Activated naive CD8-positive, alpha-beta T cell treated with anti-CD3 and anti-CD28 coated beads, Interleukin-2, amount 50 U/mL, for 16 hours (primary cell): ENCODE measurements at places on chromosomes 7 and 10.

GRCh38 chr10:21733710-21734109 lies 199.7 kb downstream of the MLLT10 start:
- DNase-seq: no peak

GRCh38 chr7:94436018-94436604 lies 41.4 kb downstream of the COL1A2 start:
- DNase-seq: peak; percentile 18

GRCh38 chr7:117863618-117864017 lies 9.6 kb downstream of the CTTNBP2 start:
- DNase-seq: no peak

DNA sequence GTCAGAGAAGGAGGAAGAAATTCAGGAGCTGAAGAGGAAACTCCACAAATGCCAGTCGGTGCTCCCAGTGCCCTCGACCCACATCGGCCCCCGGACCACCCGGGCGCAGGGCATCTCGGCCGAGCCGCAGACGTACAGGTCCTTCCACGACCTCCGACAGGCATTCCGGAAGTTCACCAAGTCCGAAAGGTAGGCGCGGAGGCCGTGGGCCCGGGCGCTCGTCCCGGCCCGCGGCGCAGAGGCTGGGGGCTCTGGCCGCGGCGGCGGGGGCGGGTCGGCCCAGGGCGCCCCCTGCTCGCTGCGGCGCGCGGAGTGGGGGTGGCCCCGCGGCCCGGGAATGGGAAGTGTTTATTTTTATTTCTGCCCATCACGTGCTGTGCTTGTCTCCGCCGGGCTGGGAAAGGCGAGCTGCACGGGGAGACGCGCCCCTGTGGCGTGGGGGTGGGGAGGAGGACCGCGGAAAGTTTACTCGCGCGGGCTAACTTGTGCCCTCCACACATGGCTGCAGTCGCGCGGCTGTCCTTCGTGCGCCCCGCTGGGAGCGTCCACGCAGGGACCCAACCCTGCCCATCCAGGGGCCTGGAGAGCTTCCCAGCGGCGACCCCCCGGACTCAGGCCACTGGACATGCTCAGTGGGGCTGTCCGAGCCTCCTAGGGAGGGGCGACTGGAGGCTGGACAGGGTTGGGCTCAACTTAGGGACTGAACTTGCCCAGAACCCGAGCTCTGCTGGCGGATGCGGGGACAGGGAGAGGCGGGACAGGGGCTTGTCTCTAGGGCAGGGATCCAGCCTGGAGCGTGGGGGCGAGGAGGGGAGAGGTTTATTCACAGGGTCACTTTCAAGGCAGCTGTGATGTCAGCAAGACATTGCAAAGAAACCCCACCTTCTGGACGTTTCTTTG lies 82.6 kb upstream of the PRKG1 start:
- DNase-seq: no peak

DNA sequence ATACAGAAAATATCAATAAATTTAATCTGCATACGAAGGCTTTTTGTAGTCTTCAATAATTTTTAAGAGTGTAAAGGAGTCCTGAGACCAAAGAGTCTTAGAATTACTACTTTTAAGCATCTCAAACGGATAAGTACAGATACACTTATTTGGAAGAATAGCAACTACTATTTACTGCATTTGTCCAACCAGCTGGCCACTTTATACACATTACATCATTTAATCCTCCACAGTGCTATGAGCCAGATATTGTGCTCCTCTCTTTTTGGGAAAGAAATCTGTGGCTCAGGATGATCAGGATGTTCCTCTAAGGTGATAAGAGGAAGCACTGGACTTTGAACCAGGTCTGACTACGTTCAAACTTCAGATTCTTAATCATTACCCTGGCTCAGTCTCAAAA lies 588.6 kb upstream of the LRRTM3 start:
- no peak for DNase-seq

- no peak for DNase-seq
These were observed 31.6 kb upstream of the ZNF488 start for GRCh38 chr10:47415520-47416304.

GRCh38 chr7:22307816-22308215 lies 49.1 kb downstream of the RAPGEF5 start:
- no peak for DNase-seq

DNA sequence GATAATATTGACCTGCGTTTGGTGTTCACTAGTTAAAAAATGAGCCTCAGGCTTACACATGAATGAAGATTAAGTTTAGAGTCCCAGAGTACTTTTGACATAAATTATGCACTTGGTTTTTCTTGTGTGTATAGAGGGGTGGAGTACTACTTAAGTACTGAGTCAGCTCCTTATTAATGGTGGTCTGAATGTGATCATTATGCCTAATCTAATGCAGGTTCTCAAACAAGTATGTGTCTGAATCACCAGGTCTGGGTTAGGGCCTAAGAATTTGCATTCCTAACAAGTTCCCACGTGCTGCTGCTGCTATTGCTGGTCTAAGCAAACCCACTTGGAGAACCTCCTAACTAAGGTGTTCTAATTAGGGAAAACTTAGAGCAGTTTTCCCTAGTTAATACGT lies 30.7 kb upstream of the STOX1 start:
- no peak for DNase-seq

DNA sequence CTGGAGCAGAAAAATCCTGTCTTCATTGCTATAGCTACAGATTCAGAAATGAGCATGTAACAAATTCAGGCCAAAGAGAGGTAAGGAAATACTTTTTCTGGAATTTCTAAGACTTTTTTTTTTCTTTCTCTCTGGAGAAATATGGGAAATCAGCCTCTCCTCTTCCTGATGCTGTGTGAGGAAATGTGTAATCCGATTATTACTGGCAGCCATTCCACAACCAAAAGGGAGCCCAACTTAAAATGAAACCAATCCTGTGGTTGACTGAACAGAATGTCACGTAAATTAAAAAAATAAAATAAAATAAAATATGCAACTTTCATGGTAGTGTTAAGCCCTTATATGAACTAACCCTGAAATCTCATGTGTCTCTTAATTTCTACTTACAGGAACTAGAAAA lies 10.7 kb upstream of the POT1 start:
- DNase-seq: no peak

DNA sequence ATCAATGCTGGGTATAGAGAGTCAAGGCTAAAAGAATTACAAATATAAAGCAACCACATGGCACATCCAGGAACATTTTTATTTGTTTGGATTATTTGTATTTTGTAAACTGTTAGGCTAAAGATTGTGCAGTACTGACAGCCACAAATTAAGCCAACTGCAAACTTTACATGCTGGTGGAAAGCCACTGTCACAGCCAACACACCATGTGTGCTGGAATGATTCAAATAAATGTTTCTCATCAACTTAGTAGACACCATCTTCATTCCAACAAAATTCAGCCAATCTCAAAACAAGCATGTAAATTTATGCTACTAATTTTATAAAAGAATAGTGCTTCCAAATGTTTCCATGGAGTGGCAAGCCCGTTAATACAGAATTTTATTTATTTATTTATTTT lies 211.8 kb downstream of the ELMO1 start:
- DNase-seq: no peak

DNA sequence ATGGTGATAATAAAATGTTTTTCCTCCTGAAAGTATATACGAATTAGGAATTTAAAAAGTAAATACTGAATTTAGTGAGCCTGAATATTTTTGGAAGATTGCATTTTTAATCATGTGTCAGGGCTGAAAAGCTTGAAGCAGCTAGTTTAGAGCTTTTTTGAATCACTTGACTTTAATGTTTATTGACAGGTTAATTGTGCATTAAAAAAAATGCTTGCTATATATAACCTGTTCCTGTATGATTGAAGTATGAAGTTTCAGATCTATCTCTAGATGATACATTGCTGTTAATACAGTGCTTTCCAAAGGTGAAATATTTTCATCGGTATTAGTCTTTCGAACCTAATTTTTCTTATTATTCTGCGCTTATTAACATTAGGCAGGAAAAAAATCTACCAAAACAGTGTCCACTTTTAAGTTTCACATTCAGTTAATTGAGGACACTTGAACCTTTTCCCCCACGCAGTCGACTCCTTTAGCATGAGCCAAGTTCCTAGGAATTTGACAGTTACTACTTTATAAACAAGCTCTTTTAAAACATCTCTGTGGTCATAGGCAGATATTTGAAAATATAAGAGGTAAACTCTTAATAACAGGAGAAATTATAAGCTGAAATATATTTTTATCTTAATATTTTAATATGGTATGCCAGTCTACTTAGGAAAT lies 187.1 kb downstream of the MLLT10 start:
- DNase-seq: no peak

- DNase-seq: no peak
These were observed 156.3 kb upstream of the COBL start for GRCh38 chr7:51472873-51473272.

- no peak for DNase-seq
These were observed 146.2 kb upstream of the NFE2L3 start for GRCh38 chr7:26005683-26006410.

GRCh38 chr7:132901241-132901640 lies 180.6 kb downstream of the CHCHD3 start:
- no peak for DNase-seq

DNA sequence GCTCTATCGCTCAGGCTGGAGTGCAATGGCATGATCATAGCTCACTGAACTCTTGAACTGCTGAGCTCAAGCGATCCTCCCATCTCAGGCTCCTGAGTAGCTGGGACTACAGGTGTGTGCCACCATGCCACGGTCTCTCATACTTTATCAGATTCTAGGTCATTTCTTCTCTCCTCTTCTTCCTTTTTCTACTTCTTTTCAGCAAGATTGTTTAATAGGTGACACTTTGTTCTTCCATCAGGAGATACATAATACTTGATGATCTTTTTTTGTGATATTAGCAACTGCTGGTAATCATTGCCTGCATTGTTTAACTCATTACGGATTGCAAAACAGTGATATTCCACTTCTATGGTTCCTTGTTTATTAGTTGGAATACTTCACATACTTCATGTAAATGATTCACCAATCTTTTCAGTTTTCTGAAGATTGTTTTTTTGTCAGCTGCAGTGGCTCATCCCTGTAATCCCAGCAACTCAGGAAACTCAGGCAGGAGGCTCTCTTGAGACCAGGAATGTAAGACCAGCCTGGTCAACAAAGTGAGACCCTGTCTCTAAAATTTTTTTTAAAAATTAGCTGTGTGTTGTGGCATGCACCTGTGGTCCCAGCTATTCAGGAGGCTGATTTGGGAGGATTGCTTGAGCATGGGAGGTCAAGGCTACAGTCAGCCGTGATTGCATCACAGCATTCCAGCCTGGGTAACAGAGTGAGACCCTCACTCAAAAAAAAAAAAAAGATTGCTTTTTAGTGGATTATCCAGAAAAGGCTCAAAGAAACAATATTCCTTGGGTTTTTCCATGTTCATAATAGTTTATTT lies 36.2 kb upstream of the CHST3 start:
- no peak for DNase-seq

GRCh38 chr7:106059556-106059955 lies 52.6 kb downstream of the SYPL1 start:
- no peak for DNase-seq

DNA sequence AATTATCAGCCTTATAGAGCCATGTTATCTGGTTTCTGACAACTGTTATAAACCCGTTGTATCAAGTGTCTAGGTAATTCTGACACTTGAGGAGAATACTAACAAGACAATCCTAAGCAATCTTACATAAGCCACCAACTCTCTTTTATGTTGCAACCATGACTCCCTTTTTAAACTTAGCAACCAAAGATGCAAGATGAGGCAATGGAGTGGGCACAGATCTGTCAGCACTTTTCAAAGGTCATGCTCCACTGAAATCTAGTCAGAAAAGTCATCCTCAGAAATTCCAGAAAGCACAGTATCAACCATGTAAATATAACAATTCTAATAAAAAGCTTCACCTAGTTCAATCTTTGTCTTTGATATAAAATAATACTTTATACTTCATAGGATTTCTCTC lies 77.0 kb upstream of the SEMA3A start:
- DNase-seq: no peak

DNA sequence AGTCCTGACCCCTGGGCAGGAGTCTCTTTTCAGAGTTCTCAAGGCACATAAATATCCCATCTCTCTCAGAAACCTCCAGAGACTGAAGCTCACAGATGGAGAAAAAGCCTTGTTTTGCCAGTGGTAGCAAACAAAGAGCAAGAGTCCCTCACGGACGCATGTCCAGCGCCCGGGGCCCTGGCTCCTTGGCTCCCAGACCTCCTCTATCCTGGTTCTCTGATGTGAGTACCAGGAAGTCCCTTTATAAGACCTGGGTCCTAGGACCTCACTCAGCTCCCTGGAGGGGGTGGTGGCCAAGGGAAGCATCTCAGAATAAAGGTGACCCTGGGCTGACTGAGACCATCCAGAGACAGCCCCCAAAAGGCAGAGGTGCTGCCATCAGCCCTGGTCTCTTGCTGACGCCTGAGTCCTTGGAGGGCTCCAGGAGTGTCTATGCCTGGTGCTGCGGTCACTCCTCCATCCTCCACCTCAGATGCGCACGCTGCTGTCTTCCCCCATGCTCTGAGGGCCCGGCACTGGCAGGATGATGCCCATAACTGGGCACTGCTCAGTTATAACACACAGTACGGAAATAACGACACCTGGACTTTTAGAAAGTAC lies 221.5 kb downstream of the TNS3 start:
- DNase-seq: no peak
